Thoracic aorta endothelial cell (primary cell): ENCODE measurements at places on chromosomes 4 and X. TPM values are rescaled to one million over a fixed set of nuclear protein-coding genes. Genes with fewer than 3 reads are reported as not detected.

Gene CLNK
- total RNA-seq, result not detected in 2 replicates

Gene SSX3
- total RNA-seq, result not detected in 2 replicates

Gene GLRB
- 3.5 and 5.6 TPM in 2 replicates for total RNA-seq

Gene NRK
- 1.6 and 5.3 TPM in 2 replicates for total RNA-seq

Gene DCX
- total RNA-seq, result not detected in 2 replicates

Gene SPACA5
- not detected in 2 replicates for total RNA-seq

Gene WDR44
- 33.2 and 33.5 TPM in 2 replicates for total RNA-seq

Gene SASH3
- not detected in 2 replicates for total RNA-seq

Gene SORCS2
- total RNA-seq, result not detected in 2 replicates

Gene AWAT2
- 0.07 and 0.13 TPM in 2 replicates for total RNA-seq

Gene CENPE
- total RNA-seq, result 49.7 and 72.2 TPM in 2 replicates

Gene SMARCA1
- total RNA-seq, result 18.4 and 46.8 TPM in 2 replicates

Gene TBX22
- total RNA-seq, result not detected in 2 replicates

Gene CEP135
- 20.6 and 24.3 TPM in 2 replicates for total RNA-seq

Gene SLC25A14
- 11.3 and 16.4 TPM in 2 replicates for total RNA-seq

Gene SH3BGRL
- total RNA-seq, result 81.2 and 108 TPM in 2 replicates

Gene SPACA5B
- not detected in 2 replicates for total RNA-seq

Gene BEND2
- total RNA-seq, result not detected in 2 replicates

Gene RFC1
- 84.2 and 88.6 TPM in 2 replicates for total RNA-seq

Gene HOPX
- total RNA-seq, result 19.6 TPM in 1 of 2 replicates, not detected in the other

Gene PLAC8
- 0.22 TPM in 1 of 2 replicates, not detected in the other for total RNA-seq

Gene ARL13A
- total RNA-seq, result not detected in 2 replicates

Gene PAGE5
- not detected in 2 replicates for total RNA-seq

Gene NBDY
- total RNA-seq, result 11.4 and 13.1 TPM in 2 replicates

Gene PPP3CA
- total RNA-seq, result 76.5 and 78.6 TPM in 2 replicates

Gene FGFBP2
- total RNA-seq, result not detected in 2 replicates

Gene FRMPD4
- total RNA-seq, result under 0.01 TPM in 1 of 2 replicates, not detected in the other

Gene CPLX1
- total RNA-seq, result 0.13 and 0.36 TPM in 2 replicates

Gene SCML2
- total RNA-seq, result 2.7 and 4.4 TPM in 2 replicates

Gene SH3TC1
- 124 and 155 TPM in 2 replicates for total RNA-seq

Gene MSANTD1
- 0.36 and 0.53 TPM in 2 replicates for total RNA-seq

Gene ADH7
- total RNA-seq, result not detected in 2 replicates

Gene AADAT
- total RNA-seq, result 0.93 and 1.2 TPM in 2 replicates

Gene NPY1R
- 0.13 and 0.22 TPM in 2 replicates for total RNA-seq

Gene IBSP
- total RNA-seq, result not detected in 2 replicates

Gene GAB3
- 4.1 and 4.7 TPM in 2 replicates for total RNA-seq

Gene NEIL3
- 14.1 and 18.4 TPM in 2 replicates for total RNA-seq

Gene KLHL34
- total RNA-seq, result not detected in 2 replicates

Gene SPARCL1
- total RNA-seq, result 0.22 TPM in 1 of 2 replicates, not detected in the other

Gene USP27X
- 2.7 and 3.1 TPM in 2 replicates for total RNA-seq

Gene ETDB
- not detected in 2 replicates for total RNA-seq

Gene MTMR8
- 1.1 and 2.1 TPM in 2 replicates for total RNA-seq

Gene ARSJ
- total RNA-seq, result 62.4 and 86.4 TPM in 2 replicates

Gene FRAS1
- total RNA-seq, result 2.3 and 7.7 TPM in 2 replicates

Gene FAM199X
- total RNA-seq, result 44.7 and 44.8 TPM in 2 replicates

Gene RAI2
- total RNA-seq, result 0.65 and 0.80 TPM in 2 replicates

Gene CHRDL1
- not detected in 2 replicates for total RNA-seq

Gene SOD3
- total RNA-seq, result not detected in 2 replicates

Gene ELF2
- 48.9 and 50.4 TPM in 2 replicates for total RNA-seq

Gene SRPK3
- total RNA-seq, result not detected in 2 replicates

Gene ZNF630
- 0.50 and 0.80 TPM in 2 replicates for total RNA-seq

Gene F9
- total RNA-seq, result not detected in 2 replicates

Gene HHIP
- 792 and 893 TPM in 2 replicates for total RNA-seq

Gene FRMD7
- total RNA-seq, result not detected in 2 replicates
